ENCODE measurements at places on chromosomes 2 and 18. TPM values are rescaled to one million over a fixed set of nuclear protein-coding genes. Genes with fewer than 3 reads are reported as not detected.

The PCARE gene
- not detected for total RNA-seq

The VAMP8 gene
- 141 TPM for total RNA-seq

The IMP4 gene
- 207 TPM for total RNA-seq

The EDAR gene
- 0.04 TPM for total RNA-seq

The UGT1A5 gene
- total RNA-seq, result not detected

The IL18RAP gene
- total RNA-seq, result not detected

The CGREF1 gene
- total RNA-seq, result 18.7 TPM

The CROCC2 gene
- not detected for total RNA-seq

The ZAP70 gene
- total RNA-seq, result not detected

The EVX2 gene
- not detected for total RNA-seq

The FIGN gene
- 1.5 TPM for total RNA-seq

The ARHGAP28 gene
- 10.0 TPM for total RNA-seq

The AGXT gene
- total RNA-seq, result not detected

The ALPI gene
- total RNA-seq, result not detected

The IL1R1 gene
- total RNA-seq, result 0.69 TPM

The CDK15 gene
- 2.4 TPM for total RNA-seq

The SMIM21 gene
- total RNA-seq, result not detected

The CHN1 gene
- 9.2 TPM for total RNA-seq

The LRP2 gene
- not detected for total RNA-seq

The CFAP65 gene
- total RNA-seq, result 0.18 TPM

The CIB4 gene
- not detected for total RNA-seq

The ABCB11 gene
- total RNA-seq, result 0.11 TPM

The SMYD1 gene
- total RNA-seq, result not detected

The APLF gene
- 0.69 TPM for total RNA-seq

The FKBP7 gene
- total RNA-seq, result 4.2 TPM

The KCNG2 gene
- total RNA-seq, result not detected

The THSD7B gene
- under 0.01 TPM for total RNA-seq

The RRM2 gene
- total RNA-seq, result 229 TPM

The SPP2 gene
- total RNA-seq, result not detected

The ZNF892 gene
- not detected for total RNA-seq

The ZNF385B gene
- total RNA-seq, result 0.81 TPM

The AMMECR1L gene
- 10.9 TPM for total RNA-seq

The CLHC1 gene
- total RNA-seq, result 1.8 TPM

All from PC-3 (cell line).